Posterior vena cava (tissue), 2 donors: ENCODE measurements at places on chromosomes 12 and 14. TPM values are rescaled to one million over a fixed set of nuclear protein-coding genes. Genes with fewer than 3 reads are reported as not detected.

DNA sequence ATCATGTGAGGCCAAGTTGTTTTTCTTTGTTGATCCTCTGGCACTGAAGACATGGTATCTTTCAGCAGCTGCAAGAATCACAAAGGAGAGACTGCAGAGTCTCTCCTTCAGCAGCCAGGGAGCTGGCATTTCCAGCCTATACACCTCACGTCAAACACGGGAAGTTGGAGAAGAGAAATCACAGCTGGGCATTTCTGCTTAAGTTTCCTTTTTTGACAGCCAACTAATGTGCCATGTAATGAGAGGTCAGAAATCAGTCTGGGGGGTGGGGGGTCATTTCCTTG lies 28.3 kb downstream of the PHLDA1 start:
- no peak for DNase-seq

DNA sequence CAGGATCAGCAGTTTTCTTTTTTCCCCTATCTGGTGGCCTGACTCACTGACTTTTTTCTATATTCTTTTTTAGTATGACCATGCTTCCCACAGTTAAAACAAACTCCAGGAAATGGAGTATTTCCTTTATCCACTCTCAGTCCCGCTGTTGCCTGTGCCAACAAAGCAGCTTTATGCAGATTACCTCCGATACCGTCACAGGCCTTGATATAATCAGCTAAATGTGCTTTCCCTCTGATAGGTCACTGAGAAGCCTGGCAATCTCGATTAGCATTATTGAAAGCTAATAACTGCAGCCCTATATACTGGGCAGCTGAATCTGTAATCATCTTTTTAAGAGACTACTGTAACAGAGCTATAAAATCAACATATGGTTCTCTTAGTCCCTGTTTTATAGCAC lies 243.6 kb downstream of the KIF21A start:
- no peak for DNase-seq

- no peak for DNase-seq
Observed at GRCh38 chr12:2408262-2408661, 355.5 kb downstream of the CACNA1C start.

GRCh38 chr14:51180577-51180976 lies 59.5 kb upstream of the TMX1 start:
- DNase-seq, result no peak

DNA sequence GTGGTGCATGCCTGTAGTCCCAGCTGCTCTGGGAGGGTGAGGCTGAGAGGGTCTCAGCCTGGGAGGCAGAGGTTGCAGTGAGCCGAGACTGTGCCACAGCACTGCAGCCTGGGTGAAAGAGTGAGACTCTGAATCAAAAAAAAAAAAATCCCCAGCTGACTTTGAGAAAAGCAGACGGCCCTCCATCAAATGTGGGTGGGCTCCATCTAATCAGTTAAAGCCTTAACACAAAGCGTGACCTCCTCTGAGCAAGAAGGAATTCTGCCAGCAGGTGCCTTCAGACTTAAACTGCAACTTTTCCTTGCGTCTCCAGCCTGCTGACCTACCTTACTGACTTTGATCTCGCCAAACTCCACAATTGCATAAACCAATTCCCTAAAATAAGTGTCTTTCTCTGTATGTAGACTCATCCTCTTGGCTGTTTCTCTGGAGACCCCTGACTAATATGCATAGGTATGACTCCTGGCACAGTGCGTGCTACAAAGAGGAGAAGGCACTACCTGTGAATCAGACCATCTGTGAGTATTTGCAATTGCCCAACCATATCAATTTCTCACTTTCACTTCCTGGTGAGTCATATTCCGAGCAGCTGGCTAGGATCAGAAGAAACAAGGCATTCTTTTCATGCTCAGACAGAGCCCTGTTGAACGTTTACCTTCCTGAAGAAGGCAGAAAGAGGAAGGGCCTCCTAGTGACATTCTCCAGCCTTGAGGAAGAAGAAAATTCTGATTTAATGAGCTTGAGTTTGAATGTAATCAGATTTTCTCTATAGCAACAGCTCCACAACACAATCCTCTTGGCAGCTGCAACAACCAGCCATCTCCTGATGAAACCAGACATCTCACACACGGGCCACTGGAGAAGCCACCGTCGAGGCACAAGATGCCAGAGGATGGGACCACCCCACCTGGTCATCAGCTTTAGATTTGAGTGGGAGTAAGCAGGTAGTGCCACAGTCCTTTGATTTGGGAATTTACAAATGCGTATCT lies 54.3 kb downstream of the CLMN start:
- no peak for DNase-seq

DNA sequence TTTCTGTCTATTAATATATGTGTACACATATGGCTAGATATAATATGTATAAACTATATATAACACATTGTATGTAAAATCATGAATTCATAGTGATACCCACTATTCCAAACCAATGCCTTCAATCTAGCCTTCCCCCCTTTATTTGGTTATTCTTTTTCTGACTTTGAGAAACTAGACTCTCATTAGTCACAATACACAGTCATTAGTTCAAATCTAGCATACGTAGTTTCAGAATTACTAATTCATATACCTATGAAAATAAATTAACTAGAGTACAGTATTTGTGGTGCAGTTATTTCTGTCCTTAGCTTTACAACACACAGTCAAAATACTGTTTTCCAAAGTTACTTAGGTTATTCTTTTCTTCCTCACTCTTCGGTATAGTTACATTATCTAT lies 268.2 kb downstream of the DPF3 start:
- DNase-seq, result no peak

- DNase-seq, result no peak
Observed at GRCh38 chr14:90177539-90178189, 78.7 kb upstream of the PSMC1 start.

- no peak for DNase-seq
Observed at GRCh38 chr12:108495054-108495453, 20.0 kb upstream of the FICD start.

DNA sequence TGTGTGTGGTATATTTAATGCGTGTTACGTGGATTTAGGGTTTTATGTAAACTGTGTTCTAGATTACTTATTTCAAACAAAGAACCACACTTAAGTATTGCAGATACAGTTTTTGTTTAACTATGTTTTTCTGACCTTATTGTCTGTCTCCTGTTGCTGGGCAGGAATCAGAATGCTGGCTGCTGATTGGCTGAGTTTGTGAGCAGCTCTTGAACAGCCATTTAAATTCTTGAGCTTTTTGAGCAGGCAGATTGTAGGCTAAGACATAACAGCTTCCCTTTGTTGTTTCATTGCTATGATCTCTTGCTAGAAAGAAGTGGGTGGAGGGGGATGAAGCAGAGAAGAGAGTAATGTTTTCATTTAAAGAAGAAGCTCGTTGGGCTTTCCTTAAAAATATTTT lies 52.2 kb downstream of the ATF7IP start:
- peak; percentile 55 for DNase-seq

DNA sequence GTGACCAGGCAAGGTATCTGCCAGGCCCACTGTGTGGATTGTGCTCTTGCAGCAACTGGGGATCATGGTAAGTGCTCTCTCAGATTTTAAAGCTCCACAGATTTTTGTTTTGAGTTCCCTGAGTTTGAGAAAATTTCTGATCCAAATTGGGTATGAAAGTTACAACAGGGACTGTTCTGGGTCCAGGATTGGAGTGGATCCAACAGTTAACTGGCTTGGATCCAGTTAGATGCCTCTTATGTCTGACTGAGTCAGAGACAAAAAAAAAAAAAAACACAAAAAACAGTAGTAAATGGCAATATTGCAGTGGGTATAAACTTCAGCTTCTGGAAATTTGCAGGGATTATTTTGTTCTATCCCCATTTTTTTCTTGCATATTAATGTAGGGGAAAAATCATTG lies 598.8 kb downstream of the C12orf50 start:
- no peak for DNase-seq

DNA sequence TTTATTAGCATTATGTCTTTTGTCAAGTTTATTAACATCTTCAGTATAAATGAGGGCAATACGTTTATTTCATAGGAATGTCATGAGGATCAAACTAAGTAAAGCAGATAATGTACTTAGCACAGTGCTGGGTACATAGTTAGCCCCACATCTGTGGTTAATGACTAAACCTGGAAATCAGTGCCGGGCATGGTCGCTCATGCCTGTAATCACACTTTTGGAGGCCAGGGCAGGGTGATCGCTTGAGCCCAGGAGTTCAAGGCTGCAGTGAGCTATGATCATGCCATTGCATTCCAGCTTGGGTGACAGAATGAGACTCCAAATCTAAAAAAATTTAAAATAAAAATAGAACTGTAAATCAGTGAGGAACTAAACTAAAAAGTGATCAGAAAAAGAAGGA lies 44.8 kb upstream of the GUCY2C start:
- DNase-seq, result no peak

DNA sequence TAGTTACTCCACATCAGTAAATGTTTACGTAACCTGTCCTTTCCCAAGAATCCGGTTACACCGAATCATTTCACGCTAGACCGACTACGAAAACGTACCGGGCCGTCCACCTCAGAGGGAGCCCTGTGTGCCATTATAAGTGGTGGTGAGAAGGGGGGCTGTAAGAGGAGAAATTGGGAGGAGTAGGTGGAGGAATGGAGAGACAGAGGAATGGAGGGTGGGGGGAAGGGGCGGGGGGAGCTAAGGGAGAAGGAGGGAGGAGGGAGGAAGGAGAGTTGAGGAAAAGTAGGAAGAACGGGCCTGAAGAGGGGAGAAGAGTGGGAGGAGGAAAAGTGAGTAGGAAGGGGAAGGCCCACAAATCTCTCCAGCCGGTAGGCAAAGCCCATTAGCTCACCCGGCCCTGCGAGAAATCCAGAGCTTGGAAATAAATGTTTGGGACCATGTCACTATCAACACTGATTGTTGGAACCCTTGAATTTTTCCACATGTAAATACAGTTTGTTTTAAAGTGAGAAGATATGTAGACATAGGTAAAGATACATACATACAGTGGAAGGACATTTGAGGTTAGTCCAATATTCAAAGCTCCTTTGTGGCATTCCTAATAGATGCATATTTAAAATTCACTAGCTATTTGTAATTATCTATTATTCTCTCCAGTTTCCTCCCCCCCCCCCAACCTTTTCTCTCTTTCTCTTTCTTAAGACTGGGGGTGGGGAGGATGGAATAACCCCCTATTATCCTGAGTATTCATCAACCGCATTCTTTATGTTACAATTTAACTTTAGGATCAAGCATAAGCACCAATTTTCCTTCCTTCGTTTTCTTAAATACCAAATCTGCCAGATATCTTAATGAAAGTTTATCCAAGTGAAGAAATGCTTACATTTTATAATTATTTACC lies 2.1 kb upstream of the FOXG1 start:
- no peak for DNase-seq

- DNase-seq, result no peak
Observed at GRCh38 chr12:53074999-53075370, 4.2 kb downstream of the SPRYD3 start.

- DNase-seq, result no peak
Observed at GRCh38 chr14:26281280-26281998, 316.4 kb downstream of the NOVA1 start.

Gene SLC39A9
- total RNA-seq, result 43.4 TPM

Gene CEBPE
- total RNA-seq, result not detected

Gene MSI1
- total RNA-seq, result 1.0 TPM

Gene STRAP
- 129 TPM for total RNA-seq

Gene TUNAR
- total RNA-seq, result not detected

Gene NUAK1
- 16.9 TPM for total RNA-seq

Gene MFAP5
- total RNA-seq, result 61.0 TPM

Gene SLC10A1
- total RNA-seq, result not detected

Gene PEX5
- total RNA-seq, result 34.7 TPM
